Stimulated activated CD4-positive, alpha-beta T cell treated with anti-CD3 and anti-CD28 coated beads, Interleukin-15, amount 100 ng/mL, for 1 hour (primary cell): ENCODE measurements at places on chromosomes 12 and 14.

DNA sequence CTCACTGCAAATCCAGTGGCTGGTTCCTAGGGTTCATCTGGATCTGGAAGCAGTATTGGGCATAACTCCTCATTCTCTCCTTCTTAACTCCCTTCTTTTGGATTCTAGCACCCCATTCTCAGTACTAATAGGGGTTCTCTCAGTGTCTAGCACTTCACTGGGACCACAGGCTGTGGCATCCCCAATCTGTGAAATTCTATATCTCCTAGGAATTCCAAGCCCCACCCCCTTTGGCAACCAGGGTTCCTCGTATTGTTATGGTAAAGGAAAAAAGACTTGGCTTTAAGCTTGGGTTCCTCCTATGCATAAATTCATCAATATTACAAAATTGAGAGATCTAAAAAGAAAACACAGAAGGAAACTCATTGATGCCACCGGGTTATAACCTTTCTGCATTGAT lies 45.0 kb upstream of the FBXO21 start:
- no peak for DNase-seq

DNA sequence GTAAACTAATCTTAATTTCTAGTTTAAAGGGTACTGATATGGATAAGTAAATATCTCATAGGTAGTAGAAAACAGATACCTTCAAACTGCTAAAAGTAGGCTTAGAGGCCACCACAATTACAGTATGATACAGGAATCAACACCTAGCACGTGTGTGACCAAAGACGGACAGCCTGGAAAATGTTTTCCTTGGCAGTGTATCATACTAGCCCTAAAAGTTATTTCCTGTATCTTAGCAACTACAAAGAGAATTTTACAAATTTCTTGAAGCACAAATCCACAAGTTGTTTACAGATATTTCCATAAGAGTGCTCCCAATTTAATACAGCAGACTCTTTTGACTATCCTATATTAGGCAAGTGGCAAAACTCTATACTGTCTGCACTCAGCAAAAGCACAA lies 106.0 kb downstream of the ITPR2 start:
- DNase-seq, result no peak

DNA sequence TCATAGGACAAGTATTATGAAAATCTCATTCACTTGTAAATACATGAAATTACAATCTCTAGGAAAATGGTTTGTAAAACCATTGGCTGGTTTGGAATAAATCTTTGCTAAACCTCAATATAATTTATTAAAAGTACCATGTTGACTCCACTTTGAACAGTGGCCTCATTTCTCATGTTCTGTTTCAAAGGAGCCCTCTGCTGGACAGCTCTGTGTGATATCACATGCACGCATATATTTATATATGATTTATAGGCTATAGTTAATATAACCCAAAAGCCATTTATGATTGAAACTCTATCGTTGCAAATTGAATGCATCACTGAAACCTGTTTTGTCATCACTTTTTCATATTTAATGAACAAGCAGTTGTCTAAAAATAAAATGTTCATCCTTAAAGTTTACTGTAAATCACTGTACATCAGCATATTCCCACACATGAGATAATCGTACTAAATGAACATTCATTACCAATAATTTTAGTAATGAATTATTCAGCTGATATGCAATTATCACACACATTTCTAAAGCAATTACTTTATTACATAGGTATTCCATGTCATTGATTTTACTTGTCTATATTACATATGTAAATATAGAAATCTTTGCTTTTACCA lies 493.8 kb downstream of the NPAS3 start:
- DNase-seq, result no peak

DNA sequence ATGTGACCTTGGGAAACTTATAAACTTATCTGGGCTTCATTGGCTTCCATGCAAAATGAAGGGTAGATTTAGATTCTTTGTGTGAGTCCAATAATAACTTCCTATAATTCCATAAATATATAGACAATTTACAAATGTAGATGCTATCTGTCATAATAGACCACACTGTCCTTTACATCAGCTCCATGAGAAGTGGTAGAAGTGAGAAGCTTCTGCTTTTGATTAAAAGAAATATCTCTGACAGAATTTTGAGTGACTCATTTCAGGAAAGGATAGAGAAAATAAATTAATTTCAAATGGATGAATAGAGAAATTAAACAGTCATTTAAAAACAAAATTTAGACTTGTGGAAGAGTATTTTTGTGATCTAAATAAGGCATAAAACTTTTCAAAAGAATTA lies 329.7 kb upstream of the ATP2B1 start:
- DNase-seq, result no peak

- DNase-seq, result no peak
Observed at GRCh38 chr12:41479426-41479825, 291.3 kb downstream of the PDZRN4 start.

- no peak for DNase-seq
Observed at GRCh38 chr12:1552171-1552570, 42.2 kb downstream of the FBXL14 start.

GRCh38 chr12:65640489-65640901 lies 183.8 kb upstream of the HMGA2 start:
- no peak for DNase-seq

DNA sequence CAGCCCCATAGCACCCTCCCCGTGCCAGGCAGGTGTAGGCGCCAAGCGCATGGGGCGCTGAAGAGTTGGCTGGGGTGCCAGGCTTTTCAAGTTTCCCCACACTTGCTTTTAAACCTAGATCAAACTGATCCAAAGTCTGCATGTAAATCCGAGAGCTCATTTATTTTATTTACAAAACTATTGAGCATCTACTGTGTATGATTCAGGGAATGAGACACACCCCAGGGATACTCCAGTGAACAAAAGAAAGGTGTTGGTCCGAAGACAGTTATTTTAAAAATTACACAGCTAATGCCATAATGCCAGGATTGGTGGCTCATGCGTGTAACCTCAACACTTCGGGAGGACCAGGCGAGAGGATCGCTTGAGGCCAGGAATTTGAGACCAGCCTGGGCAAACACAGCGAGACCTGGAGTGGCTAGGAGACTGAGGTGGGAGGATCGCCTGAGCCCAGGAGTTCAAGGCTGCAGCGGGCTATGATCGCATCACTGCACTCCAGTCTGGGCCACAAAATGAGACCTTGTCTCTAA lies 780 bp upstream of the SLC41A2 start:
- DNase-seq, result no peak

DNA sequence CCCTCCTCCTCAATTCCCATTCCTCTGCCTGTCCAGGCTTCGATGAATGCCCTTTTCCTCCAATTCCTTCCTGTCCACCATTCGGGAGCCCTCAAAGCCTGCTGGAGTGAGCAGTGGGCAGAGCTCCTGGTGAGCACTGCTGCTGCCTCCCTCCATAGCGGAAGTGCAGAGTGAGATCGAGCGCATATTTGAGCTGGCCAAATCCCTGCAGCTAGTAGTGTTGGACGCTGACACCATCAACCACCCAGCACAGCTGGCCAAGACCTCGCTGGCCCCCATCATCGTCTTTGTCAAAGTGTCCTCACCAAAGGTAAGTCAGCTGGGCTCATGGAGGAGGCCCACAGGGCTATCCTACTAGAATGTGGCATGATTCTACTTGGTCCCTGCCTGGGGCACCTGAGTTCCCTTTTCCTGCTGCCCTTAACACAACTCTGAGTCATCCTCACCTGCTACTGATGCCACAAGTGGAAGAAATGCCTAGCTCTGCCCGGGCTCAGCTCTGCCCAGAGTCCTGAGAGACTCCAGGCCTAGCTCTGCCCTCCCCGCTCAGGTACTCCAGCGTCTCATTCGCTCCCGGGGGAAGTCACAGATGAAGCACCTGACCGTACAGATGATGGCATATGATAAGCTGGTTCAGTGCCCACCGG lies 8.0 kb downstream of the CACNB3 start:
- DNase-seq, result no peak

GRCh38 chr12:112206944-112207343 lies 81.6 kb downstream of the TRAFD1 start:
- no peak for DNase-seq

DNA sequence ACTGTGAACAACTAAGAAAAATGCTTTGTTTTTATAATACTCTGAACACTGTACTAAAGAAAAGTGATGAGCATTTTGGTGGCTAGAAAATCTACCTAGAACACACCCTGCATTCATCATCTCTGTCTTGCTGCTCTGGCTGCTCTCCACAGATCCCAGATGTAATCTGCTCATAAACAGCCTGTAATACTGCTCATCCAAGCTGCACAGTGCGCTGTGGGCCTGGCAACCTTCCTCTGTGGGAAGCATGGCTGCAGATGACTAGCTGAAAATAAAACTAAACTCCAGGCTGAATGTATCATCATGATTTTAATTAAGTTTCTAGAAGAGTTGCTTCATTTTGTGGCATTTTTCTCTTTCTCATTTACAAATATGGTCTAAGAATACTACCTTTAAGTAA lies 200.7 kb downstream of the SLC2A13 start:
- no peak for DNase-seq

DNA sequence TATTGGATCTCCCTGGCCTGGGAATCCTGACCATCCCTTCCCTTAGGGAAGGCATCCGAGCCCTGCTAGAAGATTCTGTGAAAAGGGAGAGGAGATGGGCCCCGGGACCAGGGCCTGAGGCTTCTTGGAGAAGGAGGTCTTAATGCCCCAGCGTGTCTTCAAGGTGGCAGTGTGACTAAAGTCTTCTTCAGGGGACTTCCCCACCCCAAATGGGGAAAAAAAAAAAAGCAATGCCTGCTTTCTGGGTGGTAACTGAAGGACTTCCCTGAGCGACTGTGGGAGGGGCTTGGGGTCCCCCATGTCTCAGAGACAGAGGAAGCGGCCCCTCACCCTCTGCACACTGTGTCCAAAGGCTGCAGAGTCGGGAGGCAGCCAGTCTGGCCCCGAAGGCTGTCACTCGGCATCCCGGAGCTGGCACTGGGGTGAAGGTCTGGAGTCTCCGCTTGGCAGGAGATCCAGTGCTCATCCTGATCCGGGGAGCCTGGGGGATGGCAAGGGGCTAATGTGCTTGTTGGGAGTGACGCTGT lies 7.8 kb upstream of the PGF start:
- DNase-seq, result no peak

DNA sequence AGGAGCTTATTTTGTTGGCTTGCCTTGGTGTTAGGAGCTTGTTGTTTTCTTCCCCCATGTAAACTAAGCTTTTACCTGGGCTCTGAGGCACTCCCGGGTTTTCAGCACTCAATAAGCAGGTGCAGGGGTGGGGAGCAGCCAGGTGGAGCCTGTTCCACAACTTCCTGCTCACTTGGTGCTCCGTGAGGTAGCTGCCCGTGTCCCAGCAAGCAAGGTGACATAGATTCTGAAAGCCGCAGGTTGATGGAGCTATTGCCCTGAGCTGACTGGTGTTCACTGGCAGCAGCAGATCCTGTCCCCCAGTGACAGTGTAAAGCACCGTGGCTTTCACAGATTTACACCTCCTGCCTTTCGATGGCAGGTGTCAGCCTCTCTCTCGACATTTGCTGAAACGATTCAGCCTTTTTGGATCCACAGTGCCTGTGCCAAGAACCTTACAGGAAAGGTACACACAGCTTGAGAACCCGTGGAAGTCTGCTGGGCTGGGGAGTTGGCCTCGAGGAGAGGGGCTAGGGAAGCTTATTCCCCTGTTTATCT lies 295.7 kb upstream of the FKBP4 start:
- DNase-seq, result no peak

DNA sequence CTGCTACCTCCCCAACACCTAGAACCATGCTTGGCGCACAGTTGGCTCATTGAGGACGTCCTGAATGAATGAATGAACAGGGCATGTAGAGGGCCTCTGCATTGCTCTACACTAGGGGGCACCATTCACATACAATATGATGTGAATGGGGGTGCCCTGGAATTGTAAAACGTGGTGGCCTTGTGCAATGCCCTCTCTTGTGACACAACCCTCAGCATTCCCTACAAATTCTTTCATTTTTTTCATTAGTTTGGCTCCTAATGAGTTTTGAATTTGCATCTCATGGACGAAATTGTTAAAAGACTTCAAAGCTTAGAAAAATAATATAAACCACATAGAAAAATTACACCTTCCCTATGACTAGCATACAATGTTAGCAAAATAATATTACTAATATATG lies 2.3 kb upstream of the DIO2 start:
- no peak for DNase-seq

DNA sequence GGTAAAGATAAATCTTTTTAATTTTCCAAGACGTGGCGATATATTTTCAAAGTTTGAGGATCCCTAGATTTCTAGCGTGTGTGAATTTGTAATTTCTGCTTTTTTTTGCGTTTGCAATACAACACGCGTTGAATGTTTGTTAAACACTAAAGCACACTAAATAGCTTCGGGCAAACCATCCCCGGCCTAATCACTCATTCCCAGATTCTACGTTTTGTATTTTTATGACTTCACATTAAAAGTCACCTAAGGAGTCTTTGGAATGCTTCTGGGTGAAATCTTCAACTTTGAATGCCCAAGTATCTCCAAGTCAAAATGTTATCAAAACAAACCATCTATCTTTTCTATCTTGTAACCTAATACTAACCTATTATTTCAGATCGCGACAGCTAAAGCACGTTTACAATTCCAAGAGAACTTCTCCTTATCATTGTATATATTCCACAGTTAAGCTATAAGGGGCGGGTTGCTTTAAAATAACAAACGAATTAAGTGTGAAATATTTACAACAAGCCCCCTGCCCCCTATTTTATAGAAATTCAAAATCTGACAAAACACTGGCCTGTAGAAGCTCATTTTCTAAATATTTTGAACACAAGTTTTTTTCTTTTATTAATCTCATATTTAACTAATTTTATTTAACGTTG lies 1.1 kb downstream of the ALX1 start:
- no peak for DNase-seq

DNA sequence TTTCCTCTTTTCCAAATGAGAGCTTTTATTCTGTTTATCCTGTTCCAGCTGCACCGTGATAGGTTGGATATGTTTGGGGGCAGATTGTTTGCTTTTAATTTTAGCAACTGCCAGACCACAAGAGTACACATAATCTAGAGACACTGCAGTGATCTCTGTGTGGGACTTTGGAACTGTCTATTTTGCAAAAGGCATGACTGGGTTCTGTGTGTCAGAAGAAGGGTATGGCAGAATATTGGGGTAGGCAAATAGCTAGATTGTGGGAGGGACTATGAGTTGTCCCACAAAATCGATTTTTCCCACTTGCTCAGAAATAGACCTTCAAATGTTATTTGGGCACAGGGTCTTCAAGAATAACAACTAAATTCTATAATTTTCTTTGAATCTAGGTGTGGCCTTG lies 275.9 kb upstream of the KITLG start:
- DNase-seq, result no peak

DNA sequence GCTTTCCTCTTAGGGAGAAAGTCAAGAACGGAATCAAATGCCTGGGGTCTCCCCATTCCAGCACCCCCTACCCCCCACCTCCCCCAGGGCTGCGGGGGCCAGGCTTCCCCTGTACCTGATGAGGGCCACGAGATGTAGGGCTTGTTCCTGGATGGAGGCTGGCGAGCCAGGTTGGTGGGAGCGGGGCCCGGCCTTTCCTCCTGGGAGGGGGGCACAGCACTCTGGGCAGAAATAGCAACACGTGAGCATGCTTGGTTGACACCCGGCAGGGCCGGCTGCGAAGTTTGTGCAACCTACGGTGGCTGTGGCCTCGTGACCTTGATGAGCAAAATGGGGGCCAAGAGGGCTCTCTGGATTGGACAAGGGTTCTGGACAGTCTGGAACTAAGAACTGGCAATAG lies 15.7 kb downstream of the AMN start:
- no peak for DNase-seq
